ENCODE measurements at places on chromosomes 13 and 19.

GRCh38 chr19:29687244-29687896, 22.1 kb downstream of the PLEKHF1 start:
- no peak for DNase-seq

GRCh38 chr19:37914908-37915307, 7.9 kb downstream of the SIPA1L3 start:
- DNase-seq = no peak

- no peak for DNase-seq
Observed at GRCh38 chr13:74145249-74145975, 11.2 kb upstream of the KLF12 start.

DNA sequence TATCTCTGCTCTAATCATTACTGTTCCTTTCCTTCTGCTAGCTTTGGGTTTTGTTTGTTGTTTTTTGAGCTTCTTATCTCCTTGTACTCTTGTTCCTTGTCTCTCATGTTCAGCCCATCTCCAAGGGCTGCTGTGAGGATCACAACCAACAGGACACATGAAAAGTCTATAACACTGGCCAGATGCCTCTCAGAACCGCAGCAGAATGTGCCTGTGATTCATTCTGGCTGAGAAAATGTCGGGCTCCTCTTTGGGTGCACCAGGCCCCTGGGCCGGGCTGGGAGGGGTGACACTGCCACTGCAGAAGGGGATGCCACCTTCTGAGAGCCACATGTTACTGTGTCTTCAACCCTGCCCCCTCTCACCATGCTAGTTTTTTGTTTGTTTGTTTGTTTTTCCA, 48.0 kb downstream of the GGACT start:
- DNase-seq = no peak

DNA sequence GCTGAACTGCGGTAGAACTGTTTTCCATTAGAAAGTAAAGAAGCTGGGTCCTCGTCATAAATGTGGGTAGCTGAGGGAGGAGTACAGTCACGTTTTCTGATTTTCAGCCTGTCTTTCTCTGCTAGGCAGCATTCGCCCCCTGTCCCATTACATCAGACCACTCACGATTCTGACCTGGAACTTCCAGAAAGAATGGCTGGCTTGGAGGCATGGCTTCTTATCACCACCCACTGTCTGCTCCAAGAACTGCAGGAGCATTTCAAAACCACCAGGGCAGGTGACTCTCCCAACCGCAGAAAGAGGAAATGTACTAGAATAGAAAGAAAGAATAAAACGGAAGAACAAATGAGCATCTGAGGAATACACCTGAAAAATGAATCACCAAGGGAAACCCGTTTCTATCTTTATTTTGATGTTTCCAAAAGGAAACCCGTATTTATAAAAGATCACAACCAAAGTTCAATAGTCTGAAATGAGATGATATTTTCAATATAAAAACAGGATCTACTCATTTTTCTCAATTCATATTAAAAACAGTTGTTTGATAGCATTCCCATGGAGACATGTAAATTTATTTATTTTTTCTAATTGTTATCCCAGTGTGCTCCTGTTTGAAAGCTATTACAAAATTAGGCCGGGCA, 22.1 kb upstream of the POMP start:
- no peak for DNase-seq

DNA sequence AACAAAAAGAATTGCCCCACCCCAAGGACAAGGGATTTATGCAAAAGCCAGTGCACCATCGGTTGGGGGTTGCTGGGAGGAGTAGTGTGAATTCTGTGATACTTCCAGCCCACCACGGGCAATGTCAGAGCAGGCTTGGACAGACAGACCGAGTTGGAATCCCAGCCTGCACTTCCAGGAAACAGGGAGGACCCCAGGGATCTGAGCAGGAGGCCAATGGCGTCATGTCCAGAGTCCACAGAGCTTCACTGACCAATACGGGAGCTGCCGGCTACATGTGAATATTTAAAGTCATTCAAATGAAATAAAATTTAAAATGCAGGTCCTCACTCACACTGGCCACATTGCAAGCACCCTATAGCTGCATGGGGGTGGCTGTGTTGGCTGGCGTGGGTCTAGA, 10.9 kb downstream of the ZNRF4 start:
- no peak for DNase-seq

DNA sequence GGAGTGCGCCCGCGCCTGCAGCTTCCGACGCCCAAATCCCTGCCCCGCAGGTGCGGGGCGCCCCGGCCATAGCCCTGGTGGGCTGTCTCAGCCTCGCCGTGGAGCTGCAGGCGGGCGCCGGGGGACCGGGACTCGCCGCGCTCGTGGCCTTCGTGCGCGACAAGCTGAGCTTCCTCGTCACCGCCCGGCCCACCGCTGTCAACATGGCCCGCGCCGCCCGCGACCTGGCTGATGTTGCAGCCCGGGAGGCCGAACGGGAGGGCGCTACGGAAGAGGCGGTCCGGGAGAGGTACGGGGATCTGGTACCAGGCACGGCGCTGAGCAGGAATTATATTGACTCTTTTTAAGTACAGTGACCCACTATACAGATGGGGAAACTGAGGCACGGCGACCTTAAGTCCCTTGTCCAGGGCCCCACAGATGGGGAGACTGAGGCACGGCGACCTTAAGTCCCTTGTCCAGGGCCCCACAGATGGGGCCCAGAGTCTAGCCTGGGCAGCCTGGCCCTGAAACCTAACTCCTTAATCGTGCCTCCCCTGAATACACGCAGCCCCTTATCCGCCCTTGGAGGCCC, 586 bp downstream of the MRI1 start:
- DNase-seq = peak; percentile 41

Measured in dorsolateral prefrontal cortex (tissue), 122 donors.